ENCODE measurements at places on chromosomes 12 and 14. TPM values are rescaled to one million over a fixed set of nuclear protein-coding genes. Genes with fewer than 3 reads are reported as not detected.

Gene ASPG
- total RNA-seq = 0.82 TPM

Gene LIN7A
- 4.3 TPM for total RNA-seq

Gene PTPRQ
- total RNA-seq = 0.21 TPM

Gene KERA
- 81.0 TPM for total RNA-seq

Gene JDP2
- 54.7 TPM for total RNA-seq

Gene TEX52
- not detected for total RNA-seq

Gene AEBP2
- 43.9 TPM for total RNA-seq

Gene CIPC
- 42.4 TPM for total RNA-seq

Measured in tongue (tissue), 3 donors.